ENCODE measurements at places on chromosomes 16 and 17. TPM values are rescaled to one million over a fixed set of nuclear protein-coding genes. Genes with fewer than 3 reads are reported as not detected.

SLFN12L gene
- not detected for total RNA-seq

RND2 gene
- total RNA-seq: 0.35 TPM

CFAP97D1 gene
- total RNA-seq: not detected

GP2 gene
- total RNA-seq: not detected

MYCBPAP gene
- 0.35 TPM for total RNA-seq

DNAI2 gene
- not detected for total RNA-seq

ST6GALNAC2 gene
- 0.91 TPM for total RNA-seq

DCTN5 gene
- 54.9 TPM for total RNA-seq

MAF gene
- 24.5 TPM for total RNA-seq

HIC1 gene
- 2.9 TPM for total RNA-seq

RUNDC3A gene
- total RNA-seq: 0.62 TPM

PTX4 gene
- total RNA-seq: not detected

OR3A3 gene
- total RNA-seq: not detected

ARL2BP gene
- 76.3 TPM for total RNA-seq
